ENCODE measurements at places on chromosomes 12 and 14. TPM values are rescaled to one million over a fixed set of nuclear protein-coding genes. Genes with fewer than 3 reads are reported as not detected.
A peak's percentile ranks its signal among the peaks of the same experiment; 100 is the strongest.

CAMKK2 gene
- total RNA-seq = 28.8 TPM

GRCh38 chr14:41230683-41231082, 376.0 kb upstream of the LRFN5 start:
- DNase-seq = no peak

GRCh38 chr12:82479511-82479910, 121.2 kb downstream of the METTL25 start:
- no peak for DNase-seq

GRCh38 chr14:96145116-96145864, 59.3 kb upstream of the BDKRB2 start:
- DNase-seq = no peak

DNA sequence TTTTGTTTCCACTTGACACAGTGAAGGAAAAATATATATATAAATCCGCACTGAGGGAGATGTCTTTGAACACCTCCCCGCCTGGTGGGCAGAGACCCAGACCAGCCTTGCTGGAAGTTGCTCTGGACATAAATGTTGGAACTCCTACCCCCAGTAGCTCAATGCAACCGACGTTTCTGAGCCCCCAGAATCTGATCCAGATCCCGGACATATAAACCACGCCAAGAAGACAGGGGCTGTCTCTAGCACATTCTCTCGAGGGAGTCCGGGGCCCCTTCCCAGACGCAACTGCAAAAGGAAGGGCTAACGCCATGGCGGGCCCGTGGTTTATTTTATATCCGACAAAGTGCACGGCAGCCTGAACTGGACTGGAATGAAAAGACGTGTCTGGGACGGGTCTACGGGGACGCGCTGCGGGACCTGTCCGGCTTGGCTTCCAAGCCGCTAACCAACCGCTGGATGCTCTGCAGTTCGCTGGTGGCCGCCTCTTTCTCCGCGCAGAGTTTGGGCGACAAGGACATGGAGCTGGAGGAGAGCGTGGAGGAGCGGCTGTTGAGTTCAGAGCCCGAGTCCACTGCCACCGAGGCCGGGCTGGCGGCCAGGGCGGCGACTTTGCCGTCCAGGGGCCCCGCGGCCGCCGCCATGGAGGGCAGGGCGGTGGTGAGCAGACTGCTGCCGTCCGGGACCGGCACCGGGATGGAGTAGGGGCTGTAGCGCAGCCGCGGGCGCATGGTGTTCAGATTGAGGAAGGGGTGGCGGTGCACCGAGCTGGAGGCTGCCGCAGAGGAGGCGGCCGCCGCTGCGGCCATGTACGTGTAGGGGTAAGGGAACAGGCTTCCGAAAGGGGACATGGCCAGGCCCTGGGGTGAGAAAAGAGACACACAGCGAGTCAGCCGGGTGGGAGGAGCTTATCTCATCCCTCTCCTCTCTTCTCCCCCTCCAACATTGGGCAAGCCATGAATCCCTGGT, 12.2 kb downstream of the TBX3 start:
- DNase-seq = no peak

DNA sequence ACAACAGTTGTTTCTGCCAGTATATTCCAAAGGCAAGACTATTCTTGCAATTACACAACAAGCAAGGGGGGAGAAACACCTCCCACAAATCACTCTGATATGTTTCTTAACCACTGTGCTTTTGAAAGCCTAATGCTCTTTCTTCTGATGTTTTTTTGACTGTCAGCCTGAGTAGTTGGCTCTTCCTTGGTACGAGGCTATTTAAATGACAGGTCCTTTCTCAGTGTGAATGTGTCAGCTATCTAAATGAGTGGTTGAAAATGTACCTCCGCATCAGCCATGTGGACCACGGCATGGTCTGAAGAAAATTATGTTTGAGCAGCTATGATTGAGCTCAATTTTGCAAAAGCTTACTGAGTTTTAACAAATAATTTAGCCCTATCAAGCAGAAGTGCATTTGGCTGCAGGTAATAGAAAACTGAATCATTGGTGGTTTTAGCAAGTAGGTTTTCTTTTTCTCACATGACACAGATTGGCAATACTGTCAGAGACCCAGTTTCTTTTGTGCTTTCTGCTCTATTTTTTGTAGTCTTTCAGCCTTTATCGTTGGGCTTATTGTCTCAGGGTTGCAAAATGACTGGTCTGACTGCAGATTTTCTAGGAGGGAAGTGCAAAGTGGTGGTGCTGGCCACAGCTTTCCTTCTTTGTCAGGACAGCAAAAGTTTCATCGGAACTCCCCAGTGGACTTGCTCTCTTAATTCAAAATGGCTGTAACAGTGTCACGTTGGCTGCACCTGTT, 162.8 kb downstream of the RGS6 start:
- DNase-seq = no peak

- DNase-seq = no peak
These were observed 42.5 kb downstream of the SLC2A13 start for GRCh38 chr12:40063414-40063813.

GRCh38 chr14:75424496-75424895, 3.3 kb upstream of the JDP2 start:
- DNase-seq = no peak

DNA sequence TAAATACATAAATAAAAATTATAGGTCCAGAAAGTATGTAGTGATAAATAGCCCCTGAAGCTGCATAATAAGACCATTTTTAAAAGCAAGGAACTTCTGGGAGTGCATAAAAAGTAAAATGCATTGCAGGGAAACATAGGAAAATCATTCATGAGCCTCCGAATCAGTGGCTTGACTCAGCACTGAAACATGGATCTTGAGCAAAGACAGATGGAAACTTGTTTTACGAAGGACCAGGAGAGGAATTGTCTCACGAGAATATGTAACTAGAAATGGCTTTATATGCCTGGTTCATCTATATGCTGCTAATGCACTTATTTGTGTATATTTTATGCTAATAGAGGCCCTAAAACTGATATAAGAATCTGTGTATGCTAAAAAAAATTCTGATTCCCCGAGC, 14.7 kb downstream of the TMEM30B start:
- DNase-seq = no peak

DNA sequence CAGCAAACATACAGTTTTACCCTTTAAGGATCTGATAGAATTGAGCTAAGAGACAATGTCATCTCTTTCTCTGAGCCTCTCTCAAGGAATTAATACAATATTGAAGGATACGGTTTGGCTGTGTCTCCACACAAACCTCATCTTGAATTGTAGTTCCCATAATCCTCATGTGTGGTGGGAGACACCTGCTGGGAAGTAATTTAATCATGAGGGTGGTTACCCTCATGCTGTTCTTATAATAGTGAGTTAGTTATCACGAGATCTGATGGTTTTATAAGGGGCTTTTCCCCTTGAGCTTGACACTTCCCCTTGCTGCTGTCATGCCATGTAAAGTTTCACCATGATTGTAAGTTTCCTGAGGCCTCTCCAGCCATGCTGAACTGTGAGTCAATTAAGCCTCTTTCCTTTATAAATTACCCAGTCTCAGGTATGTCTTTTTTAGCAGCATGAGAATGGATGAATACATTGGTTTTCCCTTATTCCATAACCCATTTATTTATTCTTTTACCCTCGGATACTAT, 47.6 kb downstream of the TMEM30B start:
- no peak for DNase-seq

DNA sequence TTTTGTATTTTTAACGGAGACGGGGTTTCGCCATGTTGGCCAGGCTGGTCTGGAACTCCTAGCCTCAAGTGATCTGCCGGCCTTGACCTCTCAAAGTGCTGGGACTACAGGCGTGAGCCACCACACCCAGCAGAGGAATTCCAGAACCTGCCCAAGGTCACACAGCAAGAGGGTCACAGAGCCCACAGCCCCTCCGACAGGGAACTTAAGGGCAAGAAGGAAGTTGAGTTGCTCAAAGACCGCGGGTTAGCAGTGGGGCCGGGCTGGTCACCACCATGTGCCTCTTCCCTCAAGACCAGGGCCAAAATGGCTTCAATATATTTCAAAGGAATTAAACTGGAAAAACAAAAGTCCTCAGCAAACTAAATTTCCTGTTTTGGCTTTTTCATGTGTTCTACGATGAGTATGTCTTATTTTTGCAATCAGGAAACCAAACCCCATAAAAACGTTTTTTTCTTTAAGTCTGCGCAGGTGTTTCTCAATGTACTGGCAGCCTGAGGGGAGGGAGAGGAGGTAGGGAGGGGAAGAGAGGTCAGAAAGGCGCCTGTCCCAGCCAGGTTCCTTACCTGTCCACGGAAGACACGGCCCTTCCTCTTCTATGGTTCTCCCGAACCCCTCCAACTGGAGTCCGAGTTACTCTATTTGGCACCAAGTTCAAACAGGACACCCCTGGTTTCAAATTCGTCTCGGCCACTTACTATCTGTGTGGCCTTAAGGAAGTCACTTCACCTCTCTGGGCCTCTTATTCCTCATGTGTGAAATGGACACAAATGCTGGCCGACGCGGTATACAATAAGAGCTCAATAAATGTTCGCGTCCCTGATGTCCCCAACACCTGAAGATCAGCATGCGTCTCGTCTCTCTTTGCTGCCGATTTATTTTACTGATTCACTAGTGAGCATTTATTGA, 778 bp downstream of the SLC8B1 start:
- DNase-seq = peak; percentile 58

LRIG3 gene
- not detected for total RNA-seq

LIN7A gene
- total RNA-seq = 0.61 TPM

DNA sequence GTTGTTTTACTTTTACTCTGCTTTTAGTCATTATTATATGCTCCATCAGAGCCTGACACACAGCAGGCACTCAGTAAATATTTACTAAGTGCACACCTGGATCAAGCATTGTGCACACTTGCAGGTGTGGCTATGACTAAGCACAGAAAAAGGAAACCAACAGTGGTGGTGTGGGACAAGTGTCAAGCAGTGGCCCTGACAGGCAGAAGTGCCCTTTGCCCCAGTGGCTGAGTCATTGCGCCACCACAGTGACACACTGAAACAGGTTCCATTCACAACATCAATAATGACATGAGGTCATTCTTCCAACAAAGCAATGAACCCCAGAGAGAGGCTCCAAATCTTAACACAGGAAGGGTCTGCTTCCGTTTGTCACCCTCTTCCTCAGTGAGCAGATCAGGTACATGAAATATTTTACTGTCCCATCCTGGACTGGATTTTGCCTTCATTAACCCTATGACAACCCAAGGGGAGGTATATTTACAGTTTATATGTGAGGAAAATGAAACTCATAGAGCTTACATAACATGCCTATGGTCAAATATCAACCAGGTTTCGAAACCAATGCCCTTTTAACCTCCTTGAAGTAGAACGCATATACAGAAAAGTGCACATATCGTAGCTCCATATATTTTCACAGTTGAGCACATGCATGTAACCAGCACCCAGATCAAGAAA, 82.6 kb upstream of the GTF2A1 start:
- peak; percentile 56 for DNase-seq

SOS2 gene
- 25.2 TPM for total RNA-seq

TMEM63C gene
- total RNA-seq = 4.7 TPM

DNA sequence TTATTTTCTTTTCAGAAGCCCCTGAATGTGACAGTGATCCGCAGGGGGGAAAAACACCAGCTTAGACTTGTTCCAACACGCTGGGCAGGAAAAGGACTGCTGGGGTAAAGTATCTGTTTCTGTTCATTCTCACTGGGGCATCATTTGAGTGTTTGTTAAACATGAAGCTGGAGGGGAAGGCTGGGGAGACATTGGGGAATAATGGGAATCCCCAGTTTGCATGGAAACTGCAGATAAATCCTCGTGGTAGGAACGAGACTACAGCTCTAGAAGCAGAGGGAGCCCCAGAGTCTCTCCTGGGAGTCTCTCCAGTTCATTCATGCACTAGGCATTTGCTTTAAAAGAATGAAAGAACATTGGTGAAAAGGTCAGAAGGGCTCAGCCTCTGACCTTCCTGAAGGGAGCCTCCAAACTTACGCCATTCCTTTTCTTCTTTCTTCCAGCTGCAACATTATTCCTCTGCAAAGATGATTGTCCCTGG, 2.5 kb upstream of the CFAP251 start:
- no peak for DNase-seq

DNA sequence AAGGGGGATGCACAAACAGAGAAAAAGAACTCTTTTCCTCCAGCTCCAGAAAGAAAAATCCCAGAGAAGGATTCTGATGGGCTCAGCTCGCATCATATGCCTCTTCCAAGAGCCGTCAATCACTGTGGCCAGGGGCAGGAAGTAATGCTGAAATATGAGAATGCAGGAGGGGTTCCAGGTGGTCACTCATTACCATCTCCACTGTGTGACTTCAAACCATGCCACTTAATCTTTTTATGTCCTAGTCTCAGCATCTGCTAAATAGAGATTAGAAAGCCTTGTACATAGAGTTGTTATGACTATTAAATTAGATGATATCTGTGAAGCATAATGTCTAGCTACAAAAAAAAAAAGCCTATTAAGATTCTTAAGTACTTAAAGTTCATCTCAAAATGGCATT, 65.6 kb upstream of the FICD start:
- DNase-seq = no peak

DNA sequence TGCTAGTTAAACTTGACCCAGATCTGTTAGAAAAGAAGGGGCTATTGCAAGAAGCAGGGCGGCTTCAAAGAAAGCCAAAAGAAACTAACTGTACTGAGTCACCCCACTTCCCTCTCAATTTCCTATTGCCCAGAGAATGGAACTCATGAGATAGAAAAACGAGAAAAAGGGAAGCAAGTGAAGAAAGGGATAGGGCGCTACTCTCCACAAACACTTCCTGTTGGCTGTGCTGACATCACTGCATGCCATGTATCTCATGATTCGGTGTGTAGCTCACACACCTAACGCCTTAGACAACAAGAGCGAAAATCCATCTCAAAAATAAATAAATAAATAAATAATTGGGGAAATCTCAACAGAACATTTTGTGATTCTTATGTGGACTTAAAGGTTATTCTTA, 13.0 kb upstream of the P2RX4 start:
- no peak for DNase-seq

DNA sequence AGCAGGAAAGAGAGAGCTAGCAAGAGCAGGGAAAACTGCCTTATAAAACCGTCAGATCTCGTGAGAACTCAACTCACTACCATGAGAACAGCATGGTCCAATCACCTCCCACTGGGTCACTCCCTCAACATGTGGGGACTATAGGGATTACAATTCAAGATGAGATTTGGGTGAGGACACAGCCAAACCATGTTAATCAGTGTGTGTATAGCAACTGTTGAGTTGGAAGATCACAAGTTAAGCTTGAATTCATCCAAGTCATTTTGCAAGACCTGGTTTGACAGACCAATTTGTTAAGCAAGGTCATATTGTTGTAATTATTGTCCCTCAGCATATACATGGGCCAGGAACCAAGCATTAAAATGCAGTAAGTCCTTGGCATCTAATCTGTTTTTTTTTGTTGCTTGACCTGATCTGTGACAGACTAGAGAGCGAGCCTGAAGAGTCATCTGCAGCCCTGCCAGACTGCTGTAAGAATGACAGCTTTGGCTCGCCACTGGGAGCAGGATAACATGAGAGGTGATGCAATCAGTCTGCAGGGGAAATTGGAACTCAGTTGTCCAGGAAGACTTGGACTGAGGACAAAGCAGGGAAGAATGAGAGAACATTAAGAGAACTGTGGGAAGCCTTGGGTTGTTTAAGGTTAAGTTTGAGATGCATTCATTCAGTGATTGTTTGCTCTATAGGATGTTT, 297.6 kb upstream of the SEL1L start:
- no peak for DNase-seq

LHX5 gene
- not detected for total RNA-seq

Measured in OCI-LY7 (cell line).